Activated naive CD4-positive, alpha-beta T cell treated with anti-CD3 and anti-CD28 coated beads, Interleukin-2, amount 50 U/mL, for 16 hours (primary cell): ENCODE measurements at places on chromosomes 3 and 15.
A peak's percentile ranks its signal among the peaks of the same experiment; 100 is the strongest.

DNA sequence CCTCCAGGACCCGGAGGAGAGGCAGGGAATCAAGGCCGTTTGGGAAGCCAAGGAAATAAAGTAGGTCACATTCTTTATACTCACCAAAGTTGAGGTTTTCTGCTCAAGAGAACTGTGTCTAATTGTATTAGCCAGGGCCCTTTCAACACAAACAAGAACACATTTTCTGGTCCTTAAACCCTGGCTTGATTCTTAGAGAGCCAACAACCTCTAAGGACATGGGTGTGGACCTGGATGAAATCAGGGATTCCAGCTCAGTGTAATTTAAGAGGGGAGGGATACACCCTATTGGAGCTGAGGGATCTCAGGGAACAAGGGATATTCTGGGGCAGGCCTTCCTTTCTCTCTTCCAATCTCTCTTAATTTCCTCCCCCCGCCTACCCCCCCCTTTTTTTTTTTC is 104.8 kb downstream of the COL6A6 start:
- no peak for DNase-seq

- DNase-seq, result no peak
These were observed 447.3 kb upstream of the KCNMB2 start for GRCh38 chr3:178088963-178089362.

- no peak for DNase-seq
These were observed 9.7 kb downstream of the CCDC12 start for GRCh38 chr3:46966811-46967210.

DNA sequence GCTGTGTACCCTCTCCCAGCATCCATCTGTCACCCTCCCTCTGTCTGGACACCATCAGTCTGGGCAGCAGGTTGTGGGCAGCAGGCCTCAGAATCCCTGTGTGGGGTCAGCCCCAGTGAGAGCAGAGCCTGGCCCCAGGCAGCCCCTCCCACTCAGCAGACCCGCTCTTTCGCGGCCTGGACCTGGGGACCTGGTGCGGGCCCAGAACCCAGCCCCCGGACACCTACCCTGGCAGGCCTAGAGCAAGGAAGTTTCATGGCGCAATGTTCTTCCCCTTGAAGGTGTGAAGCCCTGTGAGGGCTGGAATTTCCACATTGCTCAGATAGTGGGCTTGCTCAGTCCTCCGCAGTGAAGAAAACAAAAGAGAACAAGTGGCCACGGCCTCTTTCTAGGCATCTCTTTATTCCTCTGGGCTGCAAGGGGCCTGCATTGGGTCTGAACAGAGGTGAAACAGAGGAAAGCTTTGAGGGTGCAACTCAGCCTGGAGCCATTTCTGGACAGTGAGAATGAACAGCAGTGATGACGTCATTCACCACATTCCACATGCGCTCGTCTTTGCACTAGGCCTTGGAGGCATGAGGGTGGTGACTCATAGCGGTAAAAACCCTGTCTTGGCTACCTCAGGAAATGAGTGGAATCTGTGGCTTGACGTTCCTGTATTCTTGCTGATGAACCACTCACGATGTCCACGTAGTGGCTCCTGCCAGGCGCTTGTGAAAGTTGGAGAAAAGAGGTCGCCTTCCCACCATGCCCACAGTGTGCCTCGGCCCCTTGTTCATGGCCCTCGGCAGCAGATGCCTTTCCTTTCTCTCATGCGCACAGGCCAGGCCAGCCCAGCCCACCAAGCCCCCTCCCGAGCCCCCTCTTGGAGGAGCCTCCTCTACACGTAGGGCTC is 66.1 kb downstream of the SLC30A4 start:
- peak; percentile 27 for DNase-seq

- no peak for DNase-seq
These were observed 44.8 kb upstream of the ATP2C1 start for GRCh38 chr3:130849091-130849552.

- DNase-seq, result no peak
These were observed 35.3 kb downstream of the CCPG1 start for GRCh38 chr15:55372701-55373440.

DNA sequence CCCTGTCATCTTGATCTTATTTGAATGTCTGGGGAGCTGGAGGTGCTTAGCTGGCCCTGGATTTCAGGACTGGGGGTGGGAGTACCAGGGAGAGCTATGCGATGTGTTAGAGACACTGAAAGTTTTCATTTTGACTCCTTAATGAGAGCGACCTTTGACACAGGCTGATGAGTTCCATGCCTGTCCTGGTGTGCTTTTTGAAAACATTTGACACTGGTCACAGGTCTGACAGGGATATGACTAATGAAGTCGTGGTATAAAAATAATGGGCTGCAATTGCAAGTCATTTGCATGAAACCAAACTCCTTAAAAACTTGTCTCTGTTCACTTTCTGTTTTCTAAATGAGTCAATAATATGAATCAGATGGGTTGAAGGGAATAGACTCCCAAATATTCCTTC is 81.9 kb downstream of the MECOM start:
- DNase-seq, result no peak

DNA sequence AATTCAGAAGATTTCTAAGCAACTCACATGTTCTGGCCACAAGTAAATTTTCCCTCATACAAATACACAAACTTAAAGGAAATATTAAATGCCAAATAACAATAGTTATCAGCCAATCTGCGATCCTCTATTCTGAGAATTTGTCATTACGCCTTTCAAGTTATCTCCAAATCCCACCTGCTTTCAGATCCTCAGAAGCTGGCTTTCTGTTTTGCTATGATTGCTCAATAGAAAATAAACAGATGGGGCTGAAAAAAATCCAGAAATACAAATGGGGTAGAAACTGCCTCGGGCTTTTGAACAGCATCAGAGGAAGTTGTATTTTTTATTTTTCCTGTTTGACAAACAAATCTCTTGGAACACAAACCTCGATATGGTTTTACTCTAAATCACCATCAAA is 74.0 kb upstream of the CNTN4 start:
- DNase-seq, result no peak

DNA sequence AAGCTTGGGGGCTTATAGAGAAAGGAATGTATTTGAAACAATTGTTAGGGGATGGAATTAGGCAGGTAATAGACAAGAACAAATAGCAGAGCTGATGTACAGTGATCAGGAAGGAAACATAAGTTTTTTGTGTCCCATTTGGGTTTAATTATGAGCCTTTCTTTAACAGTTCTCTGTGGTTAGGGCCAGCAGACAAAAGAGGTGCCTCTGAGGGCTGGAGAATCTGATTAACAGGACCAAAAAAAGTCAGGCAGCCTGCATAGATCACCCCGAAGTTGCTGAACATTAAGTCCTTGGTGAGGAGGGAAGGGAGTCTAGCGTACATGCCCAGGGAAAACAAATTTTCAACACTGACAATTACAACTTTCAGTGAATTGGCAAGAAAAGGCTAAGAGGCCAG is 88.6 kb upstream of the SPRED1 start:
- no peak for DNase-seq

DNA sequence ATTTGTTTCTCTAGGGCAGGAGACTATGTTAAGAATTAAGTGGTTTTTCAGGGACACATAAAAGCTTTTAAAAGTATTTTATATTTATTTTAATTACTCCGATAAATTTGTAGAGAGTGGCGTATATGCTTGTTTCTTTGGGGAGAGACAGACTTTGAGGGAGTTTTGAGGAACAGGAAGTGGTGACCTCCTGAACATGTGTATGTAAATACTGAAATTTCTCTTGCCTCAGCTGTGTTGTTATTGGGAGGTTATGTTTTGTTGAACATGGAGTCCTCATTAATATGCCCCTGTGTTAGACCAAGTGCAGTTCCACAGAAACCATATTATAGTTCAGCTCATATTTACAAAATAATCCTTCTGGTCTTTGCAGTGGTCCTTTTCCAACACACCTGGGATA is 41.8 kb upstream of the UTS2B start:
- DNase-seq, result no peak

DNA sequence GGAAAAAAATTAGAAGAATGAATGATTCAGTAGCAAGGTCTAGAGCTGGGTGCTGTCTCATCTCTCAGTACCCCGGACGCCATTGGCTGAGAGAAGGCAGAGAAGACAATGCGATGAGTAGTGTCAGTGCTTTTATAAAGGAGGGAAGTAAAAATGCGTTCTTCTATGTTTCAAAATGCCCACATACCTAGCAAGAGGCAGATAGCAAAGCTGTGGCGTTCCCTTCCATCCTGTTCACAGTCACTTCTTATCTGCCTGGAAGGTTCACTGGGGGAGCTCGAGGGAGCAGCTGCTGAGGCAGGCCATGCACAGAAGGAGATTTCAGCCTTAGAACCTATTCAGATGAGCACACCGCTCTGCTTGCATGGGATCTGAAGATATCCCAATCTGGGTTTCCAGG is 234.0 kb downstream of the RPLP1 start:
- no peak for DNase-seq

DNA sequence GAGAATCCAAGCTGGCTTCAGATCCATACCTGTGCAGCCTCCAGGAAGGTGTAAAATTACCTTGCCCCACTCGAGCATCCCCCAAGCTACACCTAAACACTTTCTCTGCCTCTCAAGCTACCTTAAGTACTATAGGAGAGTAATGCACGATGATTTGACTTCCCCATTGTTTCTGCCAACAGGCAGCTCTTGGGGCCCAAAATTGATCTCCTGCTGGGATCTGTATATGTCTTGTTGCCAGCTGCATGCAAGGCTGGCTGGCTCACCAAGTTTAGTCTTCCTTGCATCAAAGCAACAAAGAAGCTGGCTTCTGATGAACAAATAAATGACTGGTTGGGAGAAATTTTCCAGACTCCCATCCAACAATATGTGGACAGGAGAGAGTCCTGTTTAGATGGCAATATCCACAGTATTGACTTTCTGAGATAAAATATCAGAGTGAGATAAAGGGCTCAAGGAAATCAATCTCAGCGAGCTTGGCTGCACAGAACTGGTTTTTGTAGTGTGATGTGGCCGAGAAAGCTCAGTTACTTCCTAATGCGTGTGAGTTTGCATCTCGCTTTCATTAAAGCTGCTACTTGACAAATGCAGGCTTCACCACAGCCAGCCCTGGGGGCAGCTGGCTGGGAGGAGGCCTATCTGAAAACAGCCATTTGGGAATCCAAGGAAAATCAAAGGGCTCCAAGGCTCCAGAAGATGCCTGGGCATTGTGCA is 140.7 kb downstream of the MINAR1 start:
- no peak for DNase-seq

GRCh38 chr3:127273206-127273605 is 14.6 kb downstream of the PRR20G start:
- no peak for DNase-seq

- no peak for DNase-seq
These were observed 132.2 kb upstream of the TBC1D5 start for GRCh38 chr3:17874636-17875035.

GRCh38 chr15:75669191-75669878 is 21.6 kb downstream of the SNX33 start:
- DNase-seq, result no peak

DNA sequence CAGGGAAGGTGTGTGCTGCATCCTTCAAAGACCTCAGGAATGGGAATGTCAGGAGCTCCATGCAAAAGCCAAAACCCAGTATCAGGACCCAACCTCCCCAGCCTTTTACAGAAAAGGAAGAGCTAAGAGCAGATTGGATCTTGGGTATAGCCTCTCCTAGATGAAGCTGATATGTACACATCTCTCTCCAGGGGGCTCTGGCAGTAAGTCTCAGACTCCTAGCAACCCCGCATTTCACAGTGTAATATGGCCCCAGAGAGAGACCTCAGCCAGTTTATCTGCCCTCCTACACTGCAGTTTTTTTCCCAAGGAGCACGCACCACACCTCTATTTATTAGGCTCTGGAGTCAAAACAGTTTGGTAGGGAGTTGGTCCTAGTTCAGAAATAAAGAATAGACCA is 88.2 kb downstream of the RBPMS2 start:
- DNase-seq, result no peak

DNA sequence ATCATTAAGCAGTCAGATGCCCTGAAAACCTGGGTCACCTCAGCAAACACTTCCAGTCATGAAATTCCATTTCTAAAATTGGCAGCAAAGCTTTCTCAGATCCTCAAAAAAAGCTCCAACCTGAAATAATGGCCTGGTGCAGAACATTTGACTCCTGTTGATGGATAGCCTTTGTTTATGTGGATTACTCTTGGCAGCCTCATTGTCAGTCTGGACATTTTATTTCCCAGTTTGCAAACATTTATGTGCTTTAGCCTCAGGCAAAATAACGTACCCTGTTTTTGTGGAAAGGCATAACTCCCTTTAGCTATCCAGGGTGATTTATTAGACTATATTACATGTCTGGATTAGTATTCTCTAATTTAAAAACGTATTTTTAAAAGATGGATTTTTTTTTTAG is 53.9 kb downstream of the PXYLP1 start:
- no peak for DNase-seq

DNA sequence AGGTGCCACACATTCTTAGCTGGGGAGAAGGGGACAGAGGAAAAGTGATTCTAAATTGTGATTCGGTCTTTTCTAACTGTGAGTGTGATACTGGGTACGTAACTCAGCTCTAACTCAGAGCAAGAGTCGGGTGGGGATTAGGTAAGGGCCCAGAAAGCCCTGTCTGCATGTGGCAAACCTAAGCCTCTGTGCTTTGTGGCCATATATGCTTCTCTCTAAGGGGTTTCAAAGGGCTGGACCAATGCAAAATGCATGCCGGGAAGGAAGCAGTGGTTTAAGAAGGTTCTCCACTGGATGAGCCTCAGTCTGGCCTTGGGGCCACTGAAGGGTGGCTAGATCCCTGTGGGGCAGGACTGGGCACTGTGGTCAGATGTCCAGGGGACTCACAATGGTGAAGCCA is 275.8 kb downstream of the PLCL2 start:
- DNase-seq, result no peak

GRCh38 chr15:42826251-42826890 is 89.4 kb upstream of the CDAN1 start:
- no peak for DNase-seq

GRCh38 chr3:67357610-67358458 is 296.6 kb downstream of the SUCLG2 start:
- DNase-seq, result no peak

GRCh38 chr15:74176262-74177214 is 3.0 kb downstream of the ISLR start:
- no peak for DNase-seq

- DNase-seq, result no peak
These were observed 235.4 kb downstream of the XXYLT1 start for GRCh38 chr3:195035345-195036202.

DNA sequence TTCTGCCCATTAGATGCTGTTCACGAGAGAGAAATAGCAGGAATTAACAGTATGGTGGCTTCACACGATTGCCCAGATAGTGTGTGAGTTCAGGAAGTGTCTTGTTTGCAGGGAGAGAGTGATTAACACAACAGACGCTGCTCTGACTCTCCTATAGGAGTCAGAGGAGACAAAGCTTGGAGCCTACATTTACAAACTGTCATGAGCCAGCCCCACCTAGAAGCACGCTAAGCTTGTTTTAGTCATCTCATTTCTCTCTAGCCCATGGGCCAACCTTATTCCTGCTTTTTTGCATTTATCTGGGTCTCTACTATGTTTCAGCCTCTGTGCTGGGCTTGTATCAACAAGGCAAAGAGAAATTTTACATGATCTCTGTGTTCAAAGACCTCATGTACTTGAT is 128.3 kb upstream of the BFSP2 start:
- no peak for DNase-seq

DNA sequence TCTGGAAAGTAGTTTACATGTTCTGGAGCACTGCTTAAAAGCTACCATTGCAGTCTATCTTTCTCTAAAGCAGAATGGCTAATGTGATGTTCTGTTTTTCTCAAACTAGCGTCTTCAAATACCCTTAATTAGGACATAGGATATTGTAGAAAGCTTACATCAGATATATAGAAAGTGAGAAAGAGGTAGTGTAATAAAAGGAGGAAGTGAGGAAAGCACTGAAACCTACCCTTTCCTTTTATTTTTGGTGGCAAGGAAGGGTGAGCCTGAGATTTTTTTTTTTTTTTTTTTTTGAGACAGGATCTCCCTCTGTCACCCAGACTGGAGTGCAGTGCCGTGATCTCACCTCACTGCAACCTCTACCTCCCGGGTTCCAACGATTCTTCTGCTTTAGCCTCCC is 9.4 kb downstream of the SENP2 start:
- DNase-seq, result no peak
